ENCODE measurements at places on chromosomes 11 and 22. TPM values are rescaled to one million over a fixed set of nuclear protein-coding genes. Genes with fewer than 3 reads are reported as not detected.
A peak's percentile ranks its signal among the peaks of the same experiment; 100 is the strongest.

DNA sequence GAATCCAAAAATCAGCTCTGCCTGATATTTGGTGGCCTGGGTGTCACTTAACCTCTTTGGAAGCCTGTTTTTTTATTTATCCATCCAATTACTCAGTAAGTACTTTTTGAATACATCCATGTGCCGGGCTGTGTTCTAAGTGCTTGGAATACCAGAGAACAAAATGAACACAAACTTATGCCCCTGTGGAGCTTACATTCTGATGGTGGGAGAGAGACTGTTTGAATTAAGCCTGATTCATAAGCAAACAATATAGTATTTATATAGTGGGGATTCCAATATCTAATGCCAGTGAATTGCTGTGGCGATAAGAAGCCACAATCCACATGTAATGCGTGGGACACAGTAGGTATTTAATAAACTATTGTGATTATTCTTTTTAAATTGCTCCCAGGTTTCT, 19.4 kb downstream of the KCNJ5 start:
- DNase-seq, result no peak

DNA sequence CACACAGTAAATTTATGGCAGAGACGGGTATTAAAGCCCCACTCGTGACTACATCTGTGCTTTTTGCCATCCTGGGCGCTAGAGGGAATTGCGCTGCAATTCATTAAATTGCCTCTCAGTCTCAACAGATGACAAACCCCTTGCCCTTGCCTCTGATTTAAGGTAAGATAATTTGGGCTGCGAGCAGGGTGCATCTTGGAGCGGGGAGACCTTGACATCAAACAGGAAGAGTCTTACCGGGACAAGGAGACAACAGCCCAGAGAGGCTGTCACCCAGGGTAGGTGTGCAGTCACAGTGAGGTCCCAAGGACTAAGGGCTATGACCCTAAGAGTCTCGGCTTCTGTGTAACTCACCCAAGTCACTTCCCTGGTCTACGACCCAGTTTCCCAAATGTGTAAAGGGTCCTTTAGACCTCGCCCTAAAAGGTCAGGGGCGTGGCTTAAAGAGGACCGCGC, 449 bp upstream of the TOM1 start:
- no peak for DNase-seq

DNA sequence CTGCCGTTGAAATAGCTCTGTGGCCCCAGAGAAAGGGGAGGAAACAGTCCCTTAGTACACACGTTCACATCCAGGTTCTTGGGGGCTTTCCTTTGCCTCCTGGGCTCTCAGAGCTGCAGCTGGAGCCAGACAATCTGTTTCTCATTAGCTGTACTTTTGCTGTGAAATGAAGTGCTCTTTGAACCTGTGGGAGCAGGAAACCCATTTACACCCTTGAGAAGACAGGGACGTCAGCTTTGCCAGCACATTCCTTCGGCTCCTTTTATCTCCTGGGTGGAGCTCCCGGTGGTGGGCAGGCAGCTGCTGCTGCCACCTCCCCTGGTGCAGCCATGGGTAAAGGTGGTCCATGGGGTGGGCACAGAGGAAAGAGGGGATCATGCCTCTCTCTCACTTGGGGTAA, 80.6 kb upstream of the TIMP3 start:
- DNase-seq, result peak; percentile 81

- no peak for DNase-seq
Observed at GRCh38 chr22:22932512-22932941, 44.9 kb downstream of the IGLL5 start.

DNA sequence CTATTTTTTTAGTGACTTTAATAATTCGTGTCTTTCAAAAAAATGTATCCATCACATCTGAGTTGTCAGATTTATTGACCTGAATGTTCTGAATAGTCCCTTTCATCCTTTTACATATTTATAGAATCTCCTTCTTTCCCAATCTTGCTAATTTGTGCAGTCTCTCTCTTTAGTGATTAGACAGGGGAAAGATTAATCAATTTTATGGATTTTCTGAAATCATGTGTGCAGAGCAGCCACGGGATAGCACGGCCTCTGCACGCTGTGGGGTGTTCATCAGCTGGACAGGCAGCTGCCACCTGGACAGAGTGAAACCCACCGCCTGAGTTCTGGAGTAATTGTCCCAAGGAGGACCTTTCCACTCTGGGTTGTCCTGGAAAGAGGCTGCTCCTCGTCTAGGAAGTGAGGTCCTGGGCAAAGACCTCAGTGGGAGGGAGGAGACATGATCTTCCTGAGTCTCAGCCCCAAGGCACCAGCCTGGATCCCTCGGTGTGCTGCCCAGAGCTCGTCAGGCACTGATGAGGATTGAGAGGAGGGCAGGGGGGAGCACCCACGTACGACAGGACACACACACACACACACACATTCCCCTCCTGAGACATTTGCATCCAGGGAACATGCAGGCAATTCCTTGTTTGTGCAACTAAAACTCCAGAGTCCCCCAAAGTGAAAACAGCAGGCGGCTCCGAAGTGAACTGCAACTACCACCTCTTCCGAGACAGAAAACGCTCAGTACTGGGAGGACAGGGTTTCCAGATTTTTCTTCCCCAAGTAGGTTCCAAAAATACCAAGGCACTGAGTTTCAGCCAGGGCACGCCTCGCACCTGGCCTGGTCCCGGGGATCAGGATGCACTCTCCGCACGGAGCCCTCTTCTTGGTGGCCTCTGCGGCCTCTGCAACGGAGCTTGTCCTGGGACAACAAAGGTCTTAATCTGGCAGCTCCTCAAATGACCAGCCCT, 22.5 kb upstream of the KRTAP5-6 start:
- DNase-seq, result no peak

DNA sequence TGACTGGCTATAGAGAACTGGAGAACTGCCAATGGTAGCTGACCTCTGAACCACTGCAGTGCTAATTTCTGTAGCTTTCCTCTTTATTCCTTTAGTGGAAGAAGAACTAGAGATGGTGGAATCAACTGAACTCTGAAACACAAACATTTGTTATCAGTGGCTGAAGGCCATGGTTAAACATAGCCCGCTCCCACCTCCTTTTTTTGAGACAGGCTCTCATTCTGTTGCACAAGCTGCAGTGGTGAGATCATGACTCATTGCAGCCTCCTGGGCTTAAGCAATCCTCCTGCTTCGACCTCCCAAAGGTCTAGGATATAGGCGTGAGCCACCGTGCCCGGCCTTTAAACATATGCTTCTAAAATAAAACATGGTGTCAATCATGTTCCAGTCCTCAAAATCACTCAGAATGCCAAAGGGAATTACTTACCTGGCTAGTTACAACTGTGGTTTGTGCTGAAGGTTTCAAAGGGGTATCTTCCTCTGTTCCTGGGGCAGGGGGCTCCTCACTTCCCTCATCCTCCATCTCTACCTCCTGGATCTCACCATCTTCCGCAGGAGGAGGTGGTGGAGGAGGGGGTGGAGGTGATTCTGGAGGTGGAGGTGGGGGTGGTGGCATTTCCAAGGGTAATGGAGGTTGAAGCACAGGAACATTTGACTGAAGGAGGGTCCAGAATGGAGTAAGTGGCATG, 9.0 kb upstream of the AGBL2 start:
- no peak for DNase-seq

DNA sequence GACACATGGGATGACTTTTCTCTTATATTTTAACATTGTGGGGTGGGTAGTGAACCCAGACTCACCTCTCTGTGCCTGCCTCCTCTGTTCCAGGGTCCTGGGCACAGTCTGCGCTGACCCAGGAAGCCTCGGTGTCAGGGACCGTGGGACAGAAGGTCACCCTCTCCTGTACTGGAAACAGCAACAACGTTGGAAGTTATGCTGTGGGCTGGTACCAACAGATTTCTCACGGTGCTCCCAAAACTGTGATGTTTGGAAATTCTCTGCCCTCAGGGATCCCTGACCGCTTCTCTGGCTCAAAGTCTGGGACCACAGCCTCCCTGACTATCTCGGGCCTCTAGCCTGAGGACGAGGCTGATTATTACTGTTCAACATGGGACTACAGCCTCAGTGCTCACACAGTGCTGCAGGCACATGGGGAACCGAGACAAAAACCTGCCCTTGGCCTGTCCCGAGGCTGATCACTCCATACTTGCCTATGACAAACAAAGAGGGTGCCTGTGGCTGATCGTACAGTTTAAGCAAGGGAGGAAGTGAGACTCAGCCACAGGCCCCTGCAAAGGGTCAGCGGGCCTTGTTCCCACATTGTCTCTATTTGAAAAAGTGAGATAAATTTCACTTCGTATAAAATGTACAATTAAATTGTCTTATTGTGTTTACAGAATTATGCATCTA, 43.7 kb upstream of the TOP3B start:
- no peak for DNase-seq

GRCh38 chr11:1335264-1335810, 25.9 kb upstream of the TOLLIP start:
- DNase-seq, result no peak

DNA sequence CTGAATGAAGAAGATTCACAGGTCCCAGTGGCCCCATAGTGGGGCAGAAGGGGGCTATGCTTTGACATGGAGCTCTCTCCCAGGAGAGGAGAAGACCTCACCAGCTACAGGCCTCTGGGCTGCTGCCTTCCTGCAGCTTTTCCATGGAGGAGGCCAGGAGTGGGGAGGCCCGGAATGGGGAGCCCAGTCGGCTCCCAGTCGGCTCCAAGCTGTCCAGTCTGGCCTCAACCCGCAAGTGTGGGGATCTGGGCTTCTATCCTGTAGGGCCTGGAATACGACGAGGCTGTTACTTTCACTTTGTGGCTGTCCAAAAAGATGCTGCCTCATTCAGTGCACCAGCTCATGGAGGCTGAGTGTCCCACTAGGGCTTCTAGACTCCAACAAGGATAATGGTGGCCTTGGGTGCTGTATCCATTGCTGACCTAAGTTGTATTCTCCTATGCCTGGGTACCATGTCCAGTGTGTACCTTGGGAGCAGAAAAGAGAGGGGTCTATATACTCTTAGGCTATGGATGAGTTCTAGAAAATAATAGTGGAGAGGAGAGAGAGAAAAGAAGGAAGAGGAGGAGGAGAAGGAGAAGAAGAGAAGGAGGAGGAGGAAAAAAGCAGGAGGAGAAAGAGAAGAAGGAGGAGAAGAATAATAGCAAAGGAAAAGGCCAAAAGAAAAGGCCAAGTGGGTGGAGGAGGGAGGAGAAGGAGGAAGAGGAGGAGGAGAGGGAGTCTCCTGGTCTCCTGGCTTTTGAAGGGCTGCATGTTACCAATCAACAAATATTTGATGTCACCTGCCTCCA, 1.1 kb downstream of the MYO18B start:
- no peak for DNase-seq

GRCh38 chr22:36362932-36363331, 24.8 kb downstream of the MYH9 start:
- DNase-seq, result no peak

- no peak for DNase-seq
Observed at GRCh38 chr11:68414496-68415221, 45.9 kb upstream of the PPP6R3 start.

DNA sequence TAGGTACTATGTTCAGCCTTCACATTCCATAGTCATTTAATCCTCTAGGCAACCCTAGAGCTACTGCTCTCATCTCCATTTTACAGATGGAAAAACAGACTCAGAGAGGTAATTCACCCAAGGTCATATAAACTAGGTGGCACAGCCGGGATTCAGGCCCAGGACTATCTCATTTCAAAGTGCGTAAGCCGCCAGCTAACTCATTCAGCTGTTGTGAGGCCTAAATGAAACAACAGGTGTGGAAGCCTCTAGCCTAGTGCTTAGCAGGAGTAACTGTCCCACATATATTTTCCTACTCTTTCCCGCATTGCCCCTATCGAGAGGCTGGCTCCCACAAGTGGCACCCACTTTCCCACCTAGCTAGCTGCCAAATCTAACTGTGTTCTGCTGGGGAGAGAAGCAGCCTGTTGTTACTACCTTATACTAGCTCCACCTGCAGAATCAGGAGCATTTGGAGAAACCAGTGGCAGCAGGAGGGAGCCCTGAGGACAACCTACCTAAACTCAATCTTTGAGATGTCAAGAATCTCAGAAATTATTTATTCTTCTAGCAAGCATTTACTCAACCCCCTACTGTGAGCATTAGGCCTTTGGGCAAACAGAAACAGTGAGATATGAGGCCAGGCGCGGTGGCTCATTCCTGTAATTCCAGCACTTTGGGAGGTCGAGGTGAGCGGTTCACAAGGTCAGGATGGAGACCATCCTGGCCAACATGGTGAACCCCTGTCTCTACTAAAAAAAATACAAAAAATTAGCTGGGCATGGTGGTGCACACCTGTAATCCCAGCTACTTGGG, 20.9 kb downstream of the PRG3 start:
- no peak for DNase-seq

Gene TRIM29
- 729 TPM for total RNA-seq

Gene LMNTD2
- total RNA-seq, result 1.7 TPM

Gene C11orf91
- not detected for total RNA-seq

Gene OR8H3
- total RNA-seq, result not detected

Gene OVCH2
- total RNA-seq, result not detected

Gene SCN3B
- total RNA-seq, result 3.2 TPM

Gene OR51B4
- total RNA-seq, result not detected

Measured in vagina (tissue), 2 donors.